Stimulated activated CD8-positive, alpha-beta memory T cell treated with anti-CD3 and anti-CD28 coated beads, Interleukin-4, amount 100 ng/mL, for 1 hour (primary cell): ENCODE measurements at places on chromosomes 2 and 18.

GRCh38 chr2:21043744-21044532, at the start of gene APOB:
Gene APOB (minus strand): TSS chr2:21044073. CDS start chr2:21043945, 128 bp downstream.
- no peak for DNase-seq

DNA sequence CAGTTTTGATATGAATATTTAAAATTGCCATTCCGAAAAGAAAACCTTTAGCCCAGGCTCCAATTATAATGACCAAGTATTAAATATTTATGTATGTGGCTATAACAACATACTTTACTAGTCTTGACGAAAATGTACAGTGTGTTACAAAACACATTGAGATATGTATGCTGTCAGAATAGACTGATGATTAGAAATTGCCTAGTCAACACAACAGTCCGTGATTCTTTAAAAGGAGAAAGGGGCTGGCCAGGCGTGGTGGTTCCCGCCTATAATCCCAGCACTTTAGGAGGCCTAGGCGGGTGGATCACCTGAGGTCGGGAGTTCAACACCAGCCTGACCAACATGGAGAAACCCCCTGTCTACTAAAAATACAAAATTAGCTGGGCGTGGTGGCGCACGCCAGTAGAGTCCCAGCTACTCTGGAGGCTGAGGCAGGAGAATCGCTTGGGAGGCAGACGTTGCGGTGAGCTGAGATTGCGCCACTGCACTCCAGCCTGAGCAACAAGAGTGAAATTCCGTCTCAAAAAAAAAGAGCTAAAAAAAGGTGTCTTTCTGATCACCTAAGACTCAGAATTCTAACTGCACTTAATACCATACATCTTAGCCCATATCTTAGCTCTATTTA, 1.8 kb downstream of the CHAC2 start:
- no peak for DNase-seq

DNA sequence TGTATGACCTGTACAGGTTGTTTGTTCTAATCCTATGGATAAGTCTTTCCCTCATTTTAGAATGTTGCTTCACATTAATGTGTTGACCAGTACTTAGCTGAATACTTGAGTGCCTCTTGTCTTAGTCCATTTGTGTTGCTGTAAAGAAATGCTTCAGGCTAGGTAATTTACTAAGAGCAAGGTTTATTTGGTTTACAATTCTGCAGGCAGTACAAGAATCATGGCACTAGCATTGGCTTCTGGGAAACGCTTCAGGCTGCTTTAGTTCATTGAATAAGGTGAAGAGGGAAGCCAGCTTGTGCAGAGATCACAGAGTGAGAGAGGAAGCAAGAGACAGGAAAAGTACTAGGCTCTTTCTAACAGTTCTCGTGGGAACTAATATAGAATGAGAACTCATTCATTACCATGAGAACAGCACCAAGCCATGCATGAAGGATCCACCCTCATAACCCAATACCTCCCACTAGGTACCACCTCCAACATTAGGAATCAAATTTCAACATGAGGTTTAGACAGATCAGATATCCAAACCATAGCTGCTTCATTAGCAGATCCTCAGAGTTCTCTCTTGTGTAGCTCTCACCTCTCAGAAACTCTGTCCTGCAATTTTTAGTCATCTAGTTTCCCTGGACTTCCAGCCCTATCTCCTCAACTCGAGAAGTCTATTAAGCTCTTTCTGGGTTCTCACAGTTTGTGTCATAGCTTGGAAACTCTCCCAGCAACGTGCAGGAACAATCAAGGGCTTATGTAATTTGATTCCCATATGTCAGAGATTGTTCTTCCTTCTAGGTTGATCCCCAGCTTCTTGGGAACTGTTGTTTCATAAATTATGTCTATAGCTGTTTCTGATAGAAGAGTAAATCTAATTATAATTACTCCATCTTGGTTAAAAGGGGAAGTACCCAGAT, 2082.3 kb upstream of the CELF4 start:
- DNase-seq: no peak

DNA sequence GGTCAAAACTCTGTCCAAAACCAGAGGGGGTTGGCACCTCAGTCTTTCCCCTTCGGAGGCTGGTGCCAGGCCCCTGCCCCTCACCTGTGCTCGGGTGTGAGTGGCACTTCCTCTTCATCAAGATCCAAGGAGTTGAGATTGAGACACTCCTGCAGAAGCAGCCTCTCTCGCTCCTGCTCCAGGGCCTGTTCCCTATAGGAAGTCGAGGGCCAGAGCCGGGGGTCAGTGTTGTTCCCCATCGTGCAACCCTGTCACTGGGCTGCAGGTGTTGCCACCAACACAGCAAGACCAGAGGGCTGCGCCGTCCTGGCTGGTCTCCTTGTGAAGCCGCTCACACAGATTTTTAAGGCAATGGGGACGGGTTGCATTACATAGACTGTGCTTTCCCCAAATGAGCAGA, 18.9 kb downstream of the FAM178B start:
- no peak for DNase-seq

- DNase-seq: no peak
These were observed 41.9 kb downstream of the TAF1B start for GRCh38 chr2:9885036-9885684.

DNA sequence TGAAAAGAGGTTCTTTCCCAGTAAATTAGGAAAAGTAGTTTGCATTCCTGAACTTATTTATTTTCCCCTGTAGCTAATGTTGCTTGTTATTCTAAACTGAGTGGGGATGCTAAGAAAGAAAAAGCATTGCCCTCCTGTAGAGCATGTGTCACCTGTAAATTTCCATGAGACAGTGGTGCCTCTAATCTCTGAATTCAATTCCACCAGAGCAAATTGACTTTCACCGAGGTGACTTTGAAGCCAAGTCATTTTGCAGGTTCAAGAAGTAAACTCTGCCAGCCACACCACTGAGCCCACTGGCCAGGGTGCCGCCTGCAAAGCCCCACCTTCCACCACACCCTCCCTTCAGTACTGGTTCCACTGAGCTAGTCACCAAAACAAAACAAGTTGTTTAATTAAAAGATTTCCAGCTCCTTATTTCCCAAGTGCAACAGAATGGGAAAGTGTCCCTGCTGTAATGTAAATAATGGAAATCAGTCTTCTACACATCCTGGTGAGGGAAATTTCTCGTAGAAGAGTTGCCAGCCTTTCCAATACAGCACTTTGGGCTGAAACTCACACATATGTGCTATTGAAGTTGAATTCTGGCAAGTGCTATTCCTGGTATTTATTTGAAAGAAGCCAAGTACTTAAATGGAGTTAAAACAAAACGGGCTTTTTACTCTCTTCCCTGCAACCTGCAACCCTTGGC, 254.8 kb downstream of the RNF152 start:
- no peak for DNase-seq

DNA sequence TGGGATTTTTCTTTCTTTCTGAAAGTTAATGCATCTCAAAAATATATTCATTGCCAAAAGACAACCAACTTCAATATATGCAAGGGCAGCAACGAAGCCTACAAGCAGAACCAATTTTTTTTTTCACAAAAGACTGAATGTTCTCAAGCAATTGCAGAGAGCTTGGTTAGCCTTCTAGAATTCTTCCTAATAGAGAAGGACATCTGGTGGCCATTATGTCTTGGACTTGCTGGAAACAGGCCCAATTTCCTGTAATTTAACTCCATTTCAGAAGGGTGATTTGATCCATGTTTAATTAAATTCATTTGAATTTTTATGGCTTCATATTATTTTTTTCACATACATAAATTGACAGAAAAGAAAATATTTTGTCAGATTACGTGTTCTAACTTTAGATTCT, 208.0 kb downstream of the TPGS2 start:
- DNase-seq: no peak

GRCh38 chr2:37543999-37544557, 127.4 kb downstream of the CDC42EP3 start:
- DNase-seq: no peak

GRCh38 chr18:32576296-32576916, 105.7 kb upstream of the GAREM1 start:
- DNase-seq: no peak

- DNase-seq: no peak
These were observed 199.8 kb upstream of the NRP2 start for GRCh38 chr2:205482399-205483081.

GRCh38 chr2:174903264-174903556, 102.0 kb downstream of the CHN1 start:
- no peak for DNase-seq

DNA sequence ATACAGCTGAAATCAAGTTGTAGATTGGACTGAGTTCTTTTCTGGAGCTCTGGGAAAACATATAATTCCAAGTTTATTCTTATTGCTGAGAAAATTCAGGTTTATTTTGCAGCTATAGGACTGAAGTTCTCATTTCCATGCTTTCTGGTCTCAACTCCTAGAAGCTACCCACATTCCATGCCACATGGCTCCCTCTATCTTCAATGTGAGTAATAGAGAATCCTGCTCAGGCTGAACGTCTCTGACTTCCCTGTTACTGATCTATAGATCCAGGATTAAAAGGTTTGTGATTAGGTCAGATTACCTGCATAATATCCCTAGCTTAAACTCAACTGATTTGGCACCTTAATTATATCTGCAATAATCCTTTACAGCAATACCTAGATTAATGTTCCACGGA, 453.8 kb upstream of the MC4R start:
- DNase-seq: no peak

GRCh38 chr18:23314672-23315071, 138.4 kb upstream of the RIOK3 start:
- no peak for DNase-seq

GRCh38 chr2:157986761-157987160, 110.6 kb upstream of the ACVR1 start:
- DNase-seq: no peak

GRCh38 chr2:151097895-151098294, 163.8 kb downstream of the RBM43 start:
- no peak for DNase-seq

DNA sequence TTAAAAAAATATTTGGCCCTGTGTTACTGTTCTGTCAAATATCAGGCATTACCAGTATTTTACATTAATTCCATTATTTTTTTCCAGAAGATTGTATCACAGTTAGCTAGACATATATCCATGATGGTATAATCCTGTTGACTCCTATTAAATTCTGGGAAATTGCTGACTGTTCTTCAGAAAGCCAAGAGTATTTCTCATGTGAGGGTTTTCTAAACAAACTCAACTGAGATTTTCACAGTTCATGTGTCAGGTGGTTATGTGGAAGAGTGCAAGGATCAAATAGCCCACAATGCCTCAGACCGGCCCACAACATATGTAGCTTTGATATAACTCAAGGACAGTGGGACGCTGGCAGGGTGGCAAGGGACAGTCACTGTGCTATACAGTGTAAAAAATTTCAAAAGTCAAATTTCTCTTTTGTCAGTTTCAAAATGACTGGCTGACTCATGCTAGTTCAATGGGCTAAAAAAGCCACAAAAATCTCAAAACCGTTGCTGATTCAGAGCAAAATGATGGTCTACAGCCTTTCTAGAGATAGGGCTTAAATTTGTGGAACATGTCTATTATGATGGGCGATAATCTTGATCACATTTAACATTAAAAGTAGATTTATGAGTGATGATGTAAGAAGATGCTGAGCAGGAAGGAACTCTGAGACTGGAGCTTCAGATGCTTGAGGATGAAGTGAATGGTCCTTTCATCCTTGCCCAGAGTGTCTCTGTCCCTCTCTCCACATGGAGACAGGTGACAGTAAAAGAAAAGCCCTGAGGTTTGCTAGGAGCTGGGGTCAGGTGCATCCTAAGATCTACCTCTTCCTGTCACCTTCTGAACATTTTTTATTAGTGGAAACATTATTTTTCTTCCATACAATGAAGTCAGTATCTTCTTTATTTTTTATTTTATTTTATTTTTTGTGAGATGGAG, 175.8 kb upstream of the PIEZO2 start:
- DNase-seq: no peak

- no peak for DNase-seq
These were observed 10.9 kb downstream of the TBC1D8 start for GRCh38 chr2:101140237-101140636.

- no peak for DNase-seq
These were observed 56.6 kb downstream of the HDAC4 start for GRCh38 chr2:239343946-239344856.

GRCh38 chr2:58788402-58788801, 547.3 kb upstream of the FANCL start:
- DNase-seq: no peak

GRCh38 chr2:194926873-194927272, 730.2 kb upstream of the SLC39A10 start:
- DNase-seq: no peak

DNA sequence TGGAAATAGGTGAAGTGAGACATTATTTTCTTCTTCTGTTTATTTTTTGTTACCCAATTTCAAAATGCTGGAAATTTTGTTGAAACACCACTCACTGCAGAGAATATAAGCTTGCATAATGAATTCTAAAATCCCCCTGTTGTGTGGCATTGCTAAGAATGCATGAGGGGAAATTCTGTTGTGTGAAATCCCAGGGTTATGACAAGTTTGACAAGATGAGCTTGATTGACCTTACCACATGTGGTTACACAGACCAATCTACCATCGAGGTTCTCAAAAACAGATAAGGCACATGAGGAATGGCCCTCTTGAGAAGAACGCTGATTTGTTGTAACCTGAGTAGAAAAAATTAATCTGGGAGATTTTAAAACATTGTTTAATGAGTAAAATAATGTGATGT, 261.6 kb upstream of the MMADHC start:
- DNase-seq: no peak

DNA sequence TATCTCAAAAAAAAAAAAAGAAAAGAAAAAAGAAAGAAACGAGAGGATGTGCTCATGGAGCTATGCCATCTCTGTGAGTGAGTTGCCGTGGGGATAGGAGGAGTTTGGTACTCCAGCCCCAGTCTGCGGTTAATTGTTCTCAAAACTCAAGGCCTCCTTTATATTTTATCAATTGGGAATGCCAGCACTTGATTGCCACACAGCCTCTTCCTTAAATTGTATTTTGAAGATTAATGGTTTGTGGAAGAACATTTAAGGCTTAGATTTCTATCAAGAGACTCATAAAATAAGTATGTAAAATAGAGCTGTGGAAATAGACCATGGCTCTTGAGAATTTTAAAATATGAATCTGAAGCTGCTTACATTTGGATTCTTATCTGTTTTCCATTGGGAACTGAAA, 29.8 kb downstream of the KCNE4 start:
- DNase-seq: no peak

DNA sequence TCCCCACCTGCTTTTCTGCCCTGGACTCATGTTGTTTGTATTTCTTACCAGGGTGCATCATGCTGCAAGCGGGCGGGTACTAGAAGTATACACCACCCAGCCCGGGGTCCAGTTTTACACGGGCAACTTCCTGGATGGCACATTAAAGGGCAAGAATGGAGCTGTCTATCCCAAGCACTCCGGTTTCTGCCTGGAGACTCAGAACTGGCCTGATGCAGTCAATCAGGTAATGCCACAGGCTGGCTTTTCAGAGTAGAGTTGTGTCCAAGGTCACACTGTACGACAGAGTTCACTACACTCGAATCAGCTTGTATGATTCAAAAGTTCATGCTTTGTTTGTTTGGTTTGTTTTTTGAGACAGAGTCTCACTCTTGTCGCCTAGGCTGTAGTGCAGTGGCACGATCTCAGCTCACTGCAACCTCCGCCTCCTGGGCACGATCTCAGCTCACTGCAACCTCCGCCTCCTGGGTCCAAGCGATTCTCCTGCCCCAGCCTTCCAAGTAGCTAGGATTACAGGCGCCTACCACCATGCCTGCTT, 19.4 kb downstream of the SRSF7 start:
- no peak for DNase-seq
